Non-pigmented ciliary epithelial cell (primary cell): ENCODE measurements at places on chromosomes 11 and 22.

- DNase-seq: no peak
Observed at GRCh38 chr11:111157571-111157970, 88.0 kb upstream of the POU2AF2 start.

DNA sequence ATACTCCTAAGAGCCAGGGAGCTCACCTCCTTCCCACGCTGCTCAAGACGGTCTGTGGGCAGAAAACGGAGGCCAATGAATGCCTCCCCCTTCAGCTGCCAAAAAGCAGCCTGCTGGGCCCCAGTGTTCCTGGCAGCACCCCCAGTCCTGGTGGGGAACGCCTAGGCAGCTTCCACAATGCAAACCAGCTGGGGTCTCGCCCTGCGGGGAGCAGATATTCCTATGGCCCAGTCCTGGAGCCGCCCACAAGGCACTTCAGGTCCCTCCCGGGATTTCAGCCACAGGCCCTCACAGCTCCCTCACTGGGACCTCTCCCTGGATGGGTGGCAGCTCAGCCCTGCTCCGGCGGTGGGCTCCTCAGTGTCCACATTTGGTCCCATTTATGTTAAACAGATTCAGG, 29.2 kb downstream of the A4GALT start:
- no peak for DNase-seq

DNA sequence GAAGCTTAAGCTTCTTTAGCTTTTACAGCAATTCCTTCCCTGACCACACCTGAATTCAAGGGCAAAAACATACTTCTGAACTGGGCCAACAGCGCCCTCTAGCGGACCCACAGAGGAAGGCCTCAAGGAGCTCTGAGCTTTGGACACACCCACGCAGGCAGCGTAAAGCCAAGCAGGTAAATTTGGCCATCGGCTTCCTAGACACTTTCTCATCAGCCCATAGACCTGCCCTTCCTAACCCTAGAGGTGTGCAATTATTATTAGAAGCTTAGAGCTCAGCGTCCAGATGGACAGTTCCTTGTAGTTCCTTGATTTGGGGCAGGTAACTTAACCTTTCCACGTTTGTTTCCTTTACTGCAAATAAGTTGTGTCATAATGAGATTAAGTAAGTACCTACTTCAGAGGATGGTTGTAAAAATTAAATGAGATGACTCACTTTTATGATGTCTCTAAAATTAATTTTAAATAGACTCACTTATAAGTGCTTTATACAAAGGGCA, 25.7 kb upstream of the HMGXB4 start:
- no peak for DNase-seq

DNA sequence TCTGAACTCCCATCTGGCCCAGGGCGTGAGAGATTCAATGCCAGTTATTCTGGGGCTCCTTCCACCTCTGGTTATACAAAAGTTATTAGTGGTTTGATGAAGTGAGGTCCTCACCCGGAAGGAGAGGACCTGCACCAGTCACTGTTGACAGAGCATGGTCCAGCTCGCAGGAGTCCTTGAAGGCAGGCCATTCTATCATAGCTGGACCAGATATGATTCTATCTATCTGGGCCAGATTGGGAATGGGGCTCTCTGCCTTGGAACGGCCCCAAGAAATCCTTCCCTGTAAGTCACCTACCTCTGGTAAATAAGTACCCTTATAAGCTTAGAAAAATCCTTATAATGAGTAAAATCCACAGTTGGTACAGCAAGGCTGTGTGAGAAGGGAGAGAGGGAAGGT, 50.7 kb downstream of the C11orf91 start:
- no peak for DNase-seq

- DNase-seq: no peak
Observed at GRCh38 chr11:36109850-36110606, 166.2 kb downstream of the LDLRAD3 start.

DNA sequence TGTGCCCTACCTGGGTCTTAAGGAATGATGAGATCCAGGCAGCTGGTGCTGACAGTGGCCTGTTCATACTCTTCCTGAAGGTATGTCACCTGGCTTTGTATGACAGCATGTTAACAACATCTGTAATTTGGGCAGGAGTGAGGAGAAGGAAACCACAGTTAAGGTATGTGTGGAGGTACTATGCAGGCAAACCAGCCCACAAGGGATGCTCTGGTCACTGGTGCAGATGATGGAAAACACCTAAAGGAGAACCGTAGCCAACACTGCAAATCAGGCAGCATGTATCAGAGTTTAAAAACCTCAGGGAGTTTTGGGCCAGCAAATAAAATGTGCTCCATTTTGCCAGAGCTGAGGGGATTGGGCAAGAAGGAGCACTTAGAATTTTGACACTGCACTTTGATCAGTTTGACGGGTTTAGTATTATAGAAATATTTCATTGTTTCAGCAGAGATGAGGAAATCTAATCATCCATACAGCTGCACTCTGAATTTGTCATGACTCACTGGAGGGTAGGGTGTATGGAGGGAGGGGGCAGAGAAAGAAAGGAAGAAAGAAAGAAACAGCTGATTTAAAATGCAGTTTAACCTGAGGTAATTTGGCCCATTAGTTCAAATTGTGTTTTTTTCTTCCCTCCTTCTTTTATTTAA, 260.9 kb downstream of the KIRREL3 start:
- DNase-seq: no peak

DNA sequence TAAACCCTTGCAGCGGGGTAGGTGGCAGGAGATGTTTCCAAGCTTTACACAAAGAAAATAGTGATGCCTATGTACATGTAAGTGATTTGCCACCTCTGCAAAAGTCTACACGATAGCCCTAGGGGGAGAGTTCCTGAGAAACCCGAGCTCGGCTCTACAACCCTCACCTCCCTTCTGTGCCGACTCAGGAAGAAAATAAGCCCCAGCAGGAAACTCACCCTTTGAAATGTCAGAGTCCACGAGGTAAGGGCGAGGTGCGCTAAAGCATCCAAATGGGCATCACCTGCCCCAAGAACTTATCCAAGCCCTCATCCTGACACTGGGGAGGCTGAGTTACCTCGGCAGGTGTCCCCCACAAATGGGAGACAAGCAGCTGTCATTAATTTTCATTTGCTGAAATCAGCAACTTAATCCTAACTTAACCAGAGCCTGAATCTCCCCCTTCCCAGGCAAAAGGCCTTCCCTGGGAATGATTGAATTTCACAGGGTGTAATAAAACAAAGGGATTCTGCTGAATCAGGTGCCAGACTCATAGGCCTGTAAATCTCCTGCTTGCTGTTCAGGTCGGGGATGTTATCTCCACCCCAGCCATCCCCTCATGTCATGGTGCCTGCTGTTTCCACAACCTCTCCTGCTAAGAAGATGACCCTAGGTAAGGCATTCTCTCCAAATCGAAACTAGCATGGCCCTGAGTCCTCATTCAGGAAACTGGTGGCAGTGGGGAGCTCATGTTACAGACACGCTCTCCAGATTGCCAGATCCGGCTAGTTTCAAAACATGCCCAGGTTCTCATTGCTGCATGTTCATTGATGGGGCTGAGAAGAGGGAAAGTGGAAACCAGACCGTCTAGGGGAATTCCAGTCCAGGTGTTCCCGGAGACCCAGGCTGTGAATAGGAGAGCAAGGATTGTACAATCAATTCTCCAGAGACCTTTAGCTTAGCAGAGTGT, 105.3 kb upstream of the KIRREL3 start:
- DNase-seq: no peak

GRCh38 chr11:116302756-116303155, 470.0 kb downstream of the BUD13 start:
- DNase-seq: no peak

DNA sequence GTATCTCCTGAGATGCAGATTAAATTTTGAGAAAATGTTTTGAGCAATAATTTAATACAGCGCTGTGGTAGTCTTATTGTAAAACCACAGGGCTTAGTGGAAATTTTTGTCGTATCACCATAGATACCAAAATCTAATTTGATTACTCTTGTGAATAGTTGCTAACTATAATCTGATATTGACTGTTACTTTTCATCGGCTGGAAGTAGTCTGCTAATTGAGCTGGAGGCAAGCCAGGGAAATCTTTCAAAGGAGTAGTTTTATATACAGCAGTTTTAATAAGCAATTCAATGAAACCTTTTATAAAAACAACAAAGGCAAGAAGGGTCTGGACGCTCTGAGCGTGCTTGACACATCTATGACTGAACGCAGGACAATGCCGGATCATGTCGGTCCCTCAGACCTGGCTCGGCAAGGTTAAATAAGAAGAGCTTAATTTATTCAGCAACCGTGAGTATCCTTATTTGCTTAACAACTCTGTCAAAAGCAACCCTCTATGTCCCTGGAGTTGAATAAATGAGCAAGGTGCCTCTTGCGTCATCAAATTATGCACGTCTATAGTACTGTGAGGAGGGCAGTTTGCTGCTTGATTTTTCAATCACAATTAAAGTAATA, 121.2 kb downstream of the NCAM1 start:
- DNase-seq: no peak

GRCh38 chr11:83069441-83070043, 2.2 kb downstream of the RAB30 start:
- DNase-seq: no peak

DNA sequence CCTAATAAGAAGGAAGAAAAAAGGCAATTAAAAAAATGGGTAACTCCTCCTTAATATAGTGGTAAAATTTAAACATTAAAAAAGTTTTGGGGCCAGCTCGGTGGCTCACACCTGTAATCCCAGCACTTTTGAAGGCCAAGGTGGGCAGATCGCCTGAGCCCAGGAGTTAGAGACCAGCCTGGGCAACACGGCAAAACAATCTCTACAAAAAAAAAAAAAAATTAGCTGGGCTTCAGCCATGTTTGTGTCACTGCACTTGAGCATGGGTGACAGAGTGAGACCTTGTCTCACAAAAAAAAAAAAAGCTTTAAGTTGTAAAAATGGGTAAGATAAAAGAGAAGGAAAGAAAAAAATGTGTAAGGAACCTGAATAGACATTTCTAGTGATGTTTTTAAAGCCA, 11.3 kb upstream of the FBXO3 start:
- no peak for DNase-seq

GRCh38 chr11:61914471-61915171, 2.7 kb downstream of the RAB3IL1 start:
- no peak for DNase-seq

DNA sequence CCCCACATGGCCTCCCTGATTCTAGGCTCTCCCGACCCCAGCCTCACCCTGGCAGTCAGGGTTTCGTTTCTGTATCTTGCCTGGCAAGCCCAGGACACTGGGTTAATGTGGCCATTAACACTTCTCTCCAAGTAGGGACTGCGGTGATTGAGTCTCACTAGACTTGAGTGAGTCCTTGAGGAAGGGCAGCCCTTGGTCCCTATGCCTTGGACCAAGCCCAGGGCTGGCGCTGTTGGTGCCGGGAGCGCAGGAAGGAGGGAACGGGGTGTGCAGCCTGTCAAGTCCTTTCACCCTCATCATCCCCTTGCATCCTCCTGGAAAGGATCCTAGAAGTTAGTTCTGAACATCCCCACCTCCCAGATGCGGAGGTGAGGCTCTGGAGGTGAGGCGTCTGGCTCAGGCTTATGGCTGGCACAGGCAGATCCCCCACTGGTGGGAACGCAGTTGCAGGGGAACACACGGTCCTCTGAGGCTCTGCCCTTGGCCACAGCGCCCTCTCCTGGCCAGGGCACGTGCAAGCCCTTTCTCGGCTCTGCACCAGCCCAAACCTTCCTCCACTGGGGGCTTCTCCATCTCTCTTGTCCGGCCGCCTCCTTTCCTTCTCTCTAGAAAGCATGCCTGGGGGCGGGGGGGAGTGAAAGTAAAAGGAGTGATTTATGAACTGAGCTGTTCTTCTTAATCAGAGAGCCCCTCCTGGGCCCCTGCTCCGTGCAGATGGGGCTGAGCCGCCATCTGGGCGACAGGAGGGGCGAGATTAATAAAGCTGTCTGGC, 56.7 kb downstream of the TP53I11 start:
- no peak for DNase-seq

- no peak for DNase-seq
Observed at GRCh38 chr11:12786891-12787290, 112.7 kb downstream of the TEAD1 start.

DNA sequence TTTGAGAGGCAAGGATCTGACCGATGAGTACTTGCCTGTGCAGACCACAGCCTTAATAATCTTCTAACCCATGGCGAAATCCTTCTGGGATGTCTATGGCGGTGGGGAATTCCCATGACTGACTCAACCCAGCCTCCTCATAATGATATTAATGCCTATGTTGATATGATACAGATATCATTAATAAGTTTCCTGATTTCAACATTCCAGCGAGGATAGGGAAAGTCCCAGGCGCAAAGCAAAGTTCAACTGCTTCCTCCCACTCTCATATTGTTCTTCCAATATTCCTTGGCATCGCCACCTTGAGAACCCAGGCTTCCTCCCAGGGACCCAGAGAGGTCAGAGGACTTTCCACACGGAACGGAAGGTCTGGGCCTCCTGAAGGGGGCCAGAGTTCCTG, 110.3 kb upstream of the TMEM45B start:
- DNase-seq: no peak

DNA sequence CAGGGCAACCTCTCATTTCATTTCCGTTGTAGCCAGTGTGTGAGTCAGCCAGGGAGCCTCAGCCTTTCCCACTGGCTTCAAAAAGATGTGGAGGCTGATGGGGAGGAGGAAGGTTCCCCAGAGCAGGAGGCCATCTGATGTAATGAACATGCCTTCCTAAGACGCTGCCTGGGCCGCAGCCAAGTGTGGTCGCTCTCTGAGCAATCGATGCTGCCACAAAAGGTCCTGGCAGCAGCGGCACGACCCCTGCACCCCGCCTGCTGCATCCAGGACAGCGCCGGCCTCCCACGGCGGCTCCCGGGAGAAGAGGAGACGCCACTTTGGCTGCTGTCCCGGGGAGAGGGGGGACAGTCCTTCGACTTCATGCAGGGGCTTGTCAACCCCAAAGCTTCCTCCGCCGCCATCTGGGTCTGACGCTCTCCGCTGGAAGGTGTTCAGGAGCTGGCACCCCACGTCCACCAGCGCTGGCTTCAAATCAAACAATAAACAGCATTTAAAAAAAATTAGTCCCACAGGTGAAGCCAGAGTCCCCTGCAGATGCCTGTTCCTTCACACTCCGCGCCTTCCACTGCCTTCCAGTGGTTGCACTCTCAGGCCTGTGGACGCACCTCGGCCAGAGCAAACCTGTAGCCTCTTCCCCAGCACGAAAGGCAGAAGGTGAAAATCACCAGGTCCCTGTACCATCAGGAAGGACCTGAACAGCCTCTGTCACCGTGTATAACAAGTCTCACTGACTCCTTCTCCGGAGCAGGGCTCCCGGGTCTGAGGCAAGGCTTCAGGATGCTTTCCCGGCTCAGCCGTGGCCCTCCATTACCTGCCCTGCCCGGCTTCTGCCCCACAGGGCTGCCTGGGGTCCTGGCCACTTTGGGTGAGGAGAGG, 930.7 kb downstream of the BRD1 start:
- no peak for DNase-seq

DNA sequence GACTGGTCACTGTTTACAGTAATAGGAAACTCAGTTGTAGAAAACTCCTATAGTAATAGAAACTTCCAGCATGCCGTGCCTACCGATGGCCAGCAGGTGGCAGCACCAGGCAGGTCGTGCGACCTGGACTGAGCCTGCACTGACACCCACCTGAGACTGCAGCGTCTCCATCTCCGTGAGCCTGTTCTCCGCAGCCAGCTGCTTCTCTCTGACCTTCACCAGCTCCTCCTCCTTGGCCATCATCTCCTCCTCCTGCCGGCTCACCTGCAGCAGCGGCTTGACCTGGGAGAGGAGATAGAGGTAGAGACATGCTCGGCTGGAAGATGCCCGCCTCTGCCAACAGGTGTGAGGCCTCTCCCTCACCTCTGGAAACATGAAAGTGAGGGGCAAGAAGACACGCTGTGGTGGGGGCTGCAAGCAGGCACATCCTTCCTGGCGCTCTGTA, 48.5 kb downstream of the APOL1 start:
- DNase-seq: no peak
